Natural killer cell (primary cell): ENCODE measurements at places on chromosomes 6 and 20. TPM values are rescaled to one million over a fixed set of nuclear protein-coding genes. Genes with fewer than 3 reads are reported as not detected.

Gene PPIL6
- total RNA-seq, result 0.40 TPM

DNA sequence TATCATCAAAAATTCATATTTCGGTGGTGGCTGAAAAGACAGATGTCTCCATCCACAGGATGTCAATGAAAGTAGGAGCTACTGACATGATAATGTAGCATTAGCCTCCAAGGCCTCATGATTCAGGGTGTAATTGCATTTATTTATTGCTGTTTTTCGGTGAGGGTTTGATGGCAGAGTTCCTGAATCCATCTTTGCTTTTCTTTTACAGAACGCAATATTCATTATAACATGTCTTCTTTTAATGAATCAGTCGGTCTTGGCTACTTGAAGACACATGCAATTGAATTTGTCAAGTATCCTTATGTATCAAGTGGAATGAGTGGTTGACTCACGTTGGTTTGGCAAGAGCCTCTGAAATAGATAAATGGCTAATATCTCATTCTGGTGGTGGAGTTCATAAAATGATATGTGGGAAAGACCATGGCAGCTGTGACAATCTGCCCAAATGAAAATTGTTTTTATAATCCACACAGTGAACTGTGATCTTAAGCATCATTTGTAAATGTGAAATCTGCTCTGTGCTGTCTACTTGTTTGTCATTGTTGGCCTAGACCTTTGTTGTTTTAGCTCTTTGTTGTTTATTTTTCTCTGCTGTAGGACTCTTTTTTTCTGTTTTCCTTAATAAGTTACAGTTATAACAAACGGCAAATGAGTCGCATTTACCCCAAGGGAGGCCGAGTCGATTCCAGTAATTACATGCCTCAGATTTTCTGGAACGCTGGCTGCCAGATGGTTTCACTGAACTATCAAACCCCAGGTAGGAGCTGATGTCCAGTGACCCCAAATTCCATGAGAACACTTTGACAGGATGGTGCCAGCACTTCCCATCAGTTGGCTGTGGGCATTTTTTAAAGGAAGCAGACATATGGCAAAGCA lies 105.7 kb upstream of the LAMP5 start:
- H3K27ac ChIP-seq, result no peak overlapping the region
- no peaks in the 10 kb centered on the region for H3K4me1 ChIP-seq
- DNase-seq, result no peak
- no peaks in the 10 kb centered on the region for H3K27me3 ChIP-seq

Gene DTD1
- 28.4 TPM for total RNA-seq

Gene MLN
- not detected for total RNA-seq

GRCh38 chr6:142087950-142088857 lies 44.5 kb upstream of the GJE1 start:
- H3K4me3 ChIP-seq, result no peak overlapping the region
- peaks cover 17% of the 10 kb centered on the region for H3K27me3 ChIP-seq
- DNase-seq, result no peak
- no peaks in the 10 kb centered on the region for H3K4me1 ChIP-seq

GRCh38 chr6:111086685-111087084 lies 618 bp upstream of the SLC16A10 start:
- no peak overlapping the region for H3K27ac ChIP-seq
- H3K36me3 ChIP-seq, result no peaks in the 10 kb centered on the region
- H3K27me3 ChIP-seq, result peaks cover 13% of the 10 kb centered on the region
- peaks cover 11% of the 10 kb centered on the region for H3K4me1 ChIP-seq
- DNase-seq, result no peak
- peak overlapping the region; percentile 24 for H3K4me3 ChIP-seq

Gene ITCH
- 157 TPM for total RNA-seq

GRCh38 chr6:4272996-4273395 lies 137.6 kb upstream of the ECI2 start:
- peaks cover 2% of the 10 kb centered on the region for H3K27me3 ChIP-seq
- H3K4me3 ChIP-seq, result no peak overlapping the region
- no peak overlapping the region for H3K27ac ChIP-seq

- H3K36me3 ChIP-seq, result peaks cover 43% of the 10 kb centered on the region
- H3K27ac ChIP-seq, result peak overlapping the region; percentile 70
- no peak overlapping the region for H3K4me3 ChIP-seq
- DNase-seq, result peak; percentile 20
Measured at GRCh38 chr6:136593748-136594490, 43.7 kb upstream of the MAP7 start.

DNA sequence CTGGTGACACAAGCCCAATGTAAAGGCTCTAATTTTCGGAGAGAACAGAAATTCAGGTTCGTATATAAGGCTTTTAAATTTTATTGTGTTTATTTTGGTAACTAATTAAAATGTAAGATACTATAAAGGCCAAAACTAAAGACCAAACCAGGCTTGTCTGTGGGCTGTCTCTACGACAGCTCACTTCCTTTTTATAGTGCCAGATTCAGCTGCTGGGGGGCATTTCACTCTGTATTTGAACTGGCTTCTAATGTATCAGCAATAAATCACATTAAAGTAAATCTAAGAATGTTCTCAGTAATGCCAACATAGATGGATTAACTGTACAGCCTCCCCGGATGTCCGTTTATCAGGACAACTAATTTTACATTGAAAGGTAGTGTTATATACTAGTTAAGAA lies 31.1 kb upstream of the STXBP5 start:
- no peaks in the 10 kb centered on the region for H3K36me3 ChIP-seq
- H3K27me3 ChIP-seq, result no peaks in the 10 kb centered on the region
- H3K4me1 ChIP-seq, result no peaks in the 10 kb centered on the region

DNA sequence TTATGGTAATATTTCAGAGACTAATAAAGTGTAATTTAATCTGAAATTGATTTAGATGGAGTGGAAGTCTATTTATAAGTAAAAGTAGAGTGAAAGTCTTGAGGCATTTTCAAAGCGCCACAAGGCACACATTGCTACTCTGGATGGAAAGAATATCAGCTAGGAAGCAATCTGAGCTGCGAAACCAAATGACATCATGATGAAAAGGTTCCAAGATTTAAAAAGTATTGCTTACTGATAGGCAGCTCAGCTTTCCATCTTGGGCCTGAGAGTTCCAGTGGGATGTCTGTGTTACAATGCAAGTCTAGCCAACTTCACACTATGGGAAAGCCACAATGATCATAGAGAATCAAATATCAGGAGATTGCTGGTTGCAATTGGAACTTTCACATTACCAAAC lies 126.9 kb upstream of the VGLL2 start:
- no peak for DNase-seq
- H3K4me3 ChIP-seq, result no peak overlapping the region
- no peaks in the 10 kb centered on the region for H3K36me3 ChIP-seq
- no peaks in the 10 kb centered on the region for H3K27me3 ChIP-seq
- no peak overlapping the region for H3K27ac ChIP-seq
- H3K4me1 ChIP-seq, result no peaks in the 10 kb centered on the region

DNA sequence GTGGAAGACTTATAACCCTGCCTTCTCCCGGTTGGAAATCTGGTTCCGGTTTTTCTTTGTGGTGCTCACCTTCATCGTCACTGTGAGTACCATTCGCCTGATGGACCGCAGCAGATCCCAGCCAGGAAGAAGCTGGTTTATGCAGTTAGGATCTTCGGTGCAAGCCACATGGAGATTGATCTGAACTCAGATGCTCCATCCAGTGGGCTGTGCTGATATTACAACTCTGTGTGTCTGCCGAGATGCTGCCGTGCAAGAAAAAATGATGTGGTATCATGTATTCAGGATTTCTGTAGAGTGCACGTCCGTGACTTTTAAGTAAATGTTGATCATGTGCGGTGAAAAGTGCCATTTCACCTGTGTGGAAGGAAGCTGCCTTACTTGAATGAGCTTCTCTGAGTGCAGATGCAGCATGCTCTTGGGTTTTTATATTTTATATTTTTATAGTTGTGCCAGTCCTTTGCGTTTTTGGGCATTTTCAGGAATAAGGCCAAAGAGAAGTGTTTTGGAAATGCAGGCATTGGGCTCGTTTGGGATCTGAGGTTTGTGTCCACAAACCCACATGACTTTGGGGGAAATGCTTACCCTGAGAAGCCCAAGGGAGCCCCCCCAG lies 39.2 kb downstream of the DYNLT1 start:
- DNase-seq, result peak; percentile 77
- H3K27me3 ChIP-seq, result no peaks in the 10 kb centered on the region
- H3K4me3 ChIP-seq, result no peak overlapping the region
- no peaks in the 10 kb centered on the region for H3K4me1 ChIP-seq

GRCh38 chr20:49937027-49937929 lies 1.1 kb downstream of the RNF114 start:
- peaks cover 2% of the 10 kb centered on the region for H3K36me3 ChIP-seq
- peak overlapping the region; percentile 99 for H3K4me3 ChIP-seq
- peaks cover 36% of the 10 kb centered on the region for H3K4me1 ChIP-seq
- H3K27ac ChIP-seq, result peak overlapping the region; percentile 92
- no peaks in the 10 kb centered on the region for H3K27me3 ChIP-seq
- peak; percentile 49 for DNase-seq

Gene PRRC2A
- 294 TPM for total RNA-seq

Gene SLC35B2
- total RNA-seq, result 20.9 TPM

DNA sequence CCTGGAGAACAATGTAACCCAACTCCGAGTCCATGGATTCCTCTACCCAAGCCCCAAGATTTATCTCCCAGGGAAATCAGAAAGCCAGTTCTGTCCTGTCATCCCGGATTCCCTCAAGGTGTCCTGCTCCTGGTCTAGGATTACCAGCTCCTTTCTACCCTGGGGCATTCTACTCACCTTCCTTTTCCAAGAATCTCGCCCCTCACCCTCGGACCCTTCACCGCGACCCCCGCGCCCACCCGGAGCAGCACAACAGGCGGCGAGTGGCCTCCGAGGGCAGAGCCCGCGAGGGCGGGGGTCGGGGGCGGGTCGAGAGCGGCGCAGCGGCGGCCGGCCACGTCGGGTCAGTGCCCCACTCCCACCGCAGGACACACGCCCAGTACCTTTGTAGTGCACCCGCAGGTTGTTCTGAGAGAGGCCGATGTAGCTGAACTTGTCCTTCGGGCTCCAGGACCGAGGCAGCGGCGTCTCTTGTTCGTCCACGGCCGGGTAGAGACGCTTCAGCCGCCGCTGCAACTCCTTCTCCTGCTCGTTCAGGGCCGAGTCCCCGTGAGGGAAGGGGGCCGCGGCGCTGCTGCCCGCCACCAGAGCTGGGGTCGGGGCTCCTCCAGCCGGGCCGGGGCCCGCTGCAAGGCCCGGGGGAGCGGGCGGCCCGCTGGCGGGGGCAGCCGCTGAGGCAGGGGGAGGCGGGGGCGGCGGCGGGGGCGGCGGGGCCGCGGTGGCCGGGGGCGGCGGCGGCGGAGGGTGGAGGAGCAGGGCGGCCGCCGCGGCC lies 897 bp downstream of the RANBP9 start:
- peak overlapping the region; percentile 79 for H3K4me3 ChIP-seq
- H3K27ac ChIP-seq, result peak overlapping the region; percentile 62
- peaks cover 19% of the 10 kb centered on the region for H3K4me1 ChIP-seq

Gene CALHM5
- 0.05 TPM for total RNA-seq

DNA sequence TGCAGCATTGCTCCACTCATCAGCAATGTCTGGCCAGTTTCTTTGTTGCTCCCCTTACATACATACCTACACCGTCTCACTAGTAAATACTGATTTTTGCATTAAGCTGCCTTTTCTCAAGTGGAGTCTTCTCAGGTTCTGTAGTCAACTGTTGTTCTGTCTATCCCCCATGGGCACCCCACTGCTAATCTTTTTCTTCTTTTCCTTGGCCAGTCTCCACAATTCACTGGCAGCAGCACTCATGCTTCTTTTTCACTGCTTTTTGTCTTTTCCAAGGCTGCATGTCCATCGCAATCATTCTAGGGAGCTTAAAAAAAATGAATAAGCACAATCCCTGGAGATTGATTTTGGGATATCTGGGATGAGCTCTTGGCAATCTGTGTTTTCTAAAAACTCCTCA lies 10.3 kb upstream of the ERVFRD-1 start:
- H3K27ac ChIP-seq, result no peak overlapping the region
- H3K4me3 ChIP-seq, result no peak overlapping the region
- H3K4me1 ChIP-seq, result no peaks in the 10 kb centered on the region
- H3K36me3 ChIP-seq, result no peaks in the 10 kb centered on the region
- H3K27me3 ChIP-seq, result no peaks in the 10 kb centered on the region
